ENCODE measurements at places on chromosomes 11 and 22.

- peak; percentile 18 for DNase-seq
These were observed 496.6 kb downstream of the TBC1D22A start for GRCh38 chr22:47259049-47259448.

DNA sequence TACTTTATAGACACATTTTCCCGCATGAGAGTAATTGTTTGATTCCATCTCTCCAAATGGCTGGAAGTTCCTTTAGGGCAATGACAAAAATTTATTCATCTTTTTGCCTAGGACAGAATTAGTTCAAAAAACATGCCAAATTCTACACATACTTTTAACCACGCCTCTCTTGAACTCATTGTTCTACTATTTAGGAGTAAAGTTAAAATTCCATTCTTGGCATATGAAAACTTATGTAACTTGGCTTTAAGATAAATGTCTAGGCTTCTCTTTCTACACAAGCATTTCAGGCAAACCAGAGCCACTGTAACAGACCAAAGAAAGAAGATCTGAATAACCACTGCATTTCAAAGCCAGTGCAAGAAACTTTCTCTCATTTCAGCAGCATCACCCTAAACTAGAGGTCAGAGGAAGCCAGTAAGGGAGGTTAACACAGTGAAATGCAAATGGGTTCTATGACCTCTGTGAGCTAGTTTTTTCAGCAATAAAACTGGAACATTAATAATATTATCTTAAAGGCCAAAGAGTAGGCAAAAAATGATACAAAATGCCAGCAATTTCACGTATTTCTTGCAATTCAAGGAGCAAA, 73.0 kb downstream of the RSF1 start:
- no peak for DNase-seq

DNA sequence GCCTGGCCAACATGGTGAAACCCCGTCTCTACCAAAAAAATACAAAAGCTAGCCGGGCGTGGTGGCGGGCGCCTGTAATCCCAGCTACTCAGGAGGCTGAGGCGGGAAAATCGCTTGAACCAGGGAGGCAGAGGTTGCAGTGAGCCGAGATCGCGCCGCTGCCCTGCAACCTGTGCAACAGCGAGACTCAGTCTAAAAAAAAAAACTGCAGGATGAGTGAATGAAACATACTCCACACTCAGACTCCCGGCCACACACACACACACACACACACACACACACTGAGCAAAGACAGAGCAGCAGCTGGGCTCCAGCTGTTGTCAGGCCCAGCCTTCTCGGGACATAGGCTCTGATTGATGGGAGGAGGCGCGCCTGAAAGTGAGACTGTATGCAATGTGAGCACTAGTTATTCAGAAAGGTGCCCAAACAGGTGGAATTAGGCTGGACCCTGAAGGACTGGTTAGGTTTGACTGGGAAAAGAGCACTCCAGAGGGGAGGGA, 1.5 kb upstream of the PLEKHA7 start:
- no peak for DNase-seq

- DNase-seq = peak; percentile 87
These were observed at the start of gene PKNOX2 for GRCh38 chr11:125164422-125165110. PKNOX2 (plus strand) TSS chr11:125164751; CDS start chr11:125351306, 186,555 bp downstream.

- peak; percentile 88 for DNase-seq
These were observed 8.1 kb downstream of the SCARF2 start for GRCh38 chr22:20429254-20430100.

- DNase-seq = no peak
These were observed 925.3 kb downstream of the TBC1D22A start for GRCh38 chr22:47687776-47688175.

GRCh38 chr11:44112091-44112821, 16.8 kb downstream of the EXT2 start:
- DNase-seq = no peak

GRCh38 chr11:57191311-57192219, 9.8 kb downstream of the LRRC55 start:
- no peak for DNase-seq

GRCh38 chr11:116607027-116607426, 165.8 kb downstream of the BUD13 start:
- peak; percentile 7 for DNase-seq

GRCh38 chr22:45866126-45866645, 110.8 kb downstream of the WNT7B start:
- no peak for DNase-seq

- no peak for DNase-seq
These were observed 697.5 kb downstream of the CNTN5 start for GRCh38 chr11:99718291-99718690.

DNA sequence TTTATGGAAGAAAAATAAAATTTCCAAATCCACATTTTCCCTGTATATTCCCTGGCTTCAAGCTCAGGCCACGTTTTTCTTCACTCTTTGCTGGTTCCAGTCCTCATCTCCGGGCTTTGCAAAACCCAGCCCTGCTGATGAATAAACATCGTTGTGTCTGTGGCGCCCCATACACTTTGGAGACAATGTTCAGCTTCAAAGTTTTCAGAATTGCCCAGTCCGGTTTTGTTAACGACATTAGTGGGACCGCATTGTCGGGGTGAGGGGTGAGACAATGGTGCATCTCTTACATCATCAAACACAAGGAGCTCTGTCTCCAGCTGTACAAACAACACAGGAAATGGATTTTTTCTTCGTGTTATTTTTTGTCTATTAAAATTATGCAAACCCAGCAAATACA, 53.4 kb upstream of the HTATIP2 start:
- no peak for DNase-seq

DNA sequence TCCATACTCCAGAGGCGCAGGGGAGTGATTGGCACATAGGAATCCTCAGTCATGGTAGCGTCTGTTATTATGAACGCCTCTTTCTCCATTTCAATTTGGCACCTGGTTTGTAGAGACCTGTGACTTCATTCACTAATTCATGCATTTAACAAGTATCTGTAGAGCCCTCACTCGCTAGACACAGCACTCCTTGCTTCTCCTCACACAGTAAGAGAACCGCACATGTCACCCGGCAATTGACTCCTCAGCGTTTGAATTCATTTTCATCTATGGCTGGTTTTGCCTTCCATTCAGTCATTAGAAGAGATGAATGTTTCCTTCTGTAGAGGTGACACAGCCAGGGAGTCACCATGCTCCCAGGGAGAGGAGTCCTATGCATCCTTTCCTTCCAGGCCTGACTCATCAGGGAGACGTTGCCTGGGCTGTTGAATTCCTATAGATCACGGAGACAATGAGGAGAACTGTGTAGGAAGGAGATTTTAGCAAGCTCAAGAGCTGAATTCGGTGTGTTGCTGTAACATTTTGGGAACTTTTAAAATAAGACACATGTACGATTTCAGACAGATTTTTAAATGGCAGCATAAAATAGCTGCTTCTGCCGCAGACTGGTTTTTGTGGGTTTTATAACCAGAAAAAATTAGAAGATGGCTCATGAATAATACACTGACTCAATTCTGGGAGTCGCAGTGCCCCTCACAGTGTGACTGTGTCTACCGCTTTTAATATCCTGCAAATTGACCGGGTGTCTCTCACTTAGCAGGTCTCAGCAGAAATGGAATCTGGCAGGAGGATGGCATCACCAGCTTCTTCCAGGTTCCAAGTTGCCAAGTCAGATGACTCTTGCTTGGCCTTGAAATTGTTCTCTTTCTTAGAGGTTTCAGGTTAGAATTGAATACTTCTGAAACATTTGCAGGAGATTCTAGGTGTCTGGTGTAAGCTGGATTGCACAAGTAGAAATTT, 44.4 kb upstream of the CLMP start:
- DNase-seq = no peak

DNA sequence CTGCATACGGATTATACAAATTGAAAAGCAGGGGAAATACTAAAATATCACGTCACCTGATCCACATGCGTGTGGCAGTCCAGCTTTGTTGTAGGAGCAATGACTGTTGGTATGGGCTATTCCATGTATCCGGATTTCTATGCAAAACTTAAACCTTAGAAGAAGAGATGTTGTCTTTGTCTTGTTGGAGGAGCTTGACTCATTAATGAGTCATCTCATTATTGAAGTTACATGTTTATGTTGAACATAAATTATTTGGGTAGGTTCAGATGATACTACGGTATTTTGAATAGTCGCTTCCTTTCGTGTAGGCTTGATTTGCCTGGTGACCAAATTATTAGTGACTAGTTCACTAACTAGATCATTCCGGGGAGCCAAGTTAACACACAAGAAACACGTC, 806 bp upstream of the SAAL1 start:
- DNase-seq = no peak

GRCh38 chr22:43039800-43040199, 24.9 kb upstream of the PACSIN2 start:
- no peak for DNase-seq

DNA sequence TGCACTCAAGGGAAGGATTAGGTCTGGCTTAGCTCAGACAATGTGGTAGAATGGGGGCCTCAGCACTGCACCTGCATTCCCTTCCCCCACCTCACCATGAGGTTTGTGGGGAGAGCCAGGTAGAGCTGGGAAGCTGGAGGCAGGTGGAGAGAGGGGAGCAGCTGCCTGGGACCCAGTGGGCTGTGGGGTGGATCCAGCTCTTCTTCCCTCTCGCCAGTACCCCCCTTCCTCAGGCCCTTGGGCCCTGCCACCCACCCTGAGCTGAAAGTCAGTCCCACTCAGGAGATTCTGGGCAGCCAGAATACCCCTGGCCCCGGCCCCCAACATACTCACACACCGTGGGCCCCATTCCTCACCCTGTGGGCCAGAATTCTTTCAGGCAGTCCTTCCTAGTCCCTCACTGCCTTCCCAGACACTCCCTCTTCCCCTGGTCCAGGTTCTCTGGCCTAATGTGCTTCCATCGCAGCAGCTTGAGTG, 3.1 kb upstream of the POLD4 start:
- no peak for DNase-seq

GRCh38 chr22:30044369-30044768, 35.9 kb upstream of the HORMAD2 start:
- peak; percentile 40 for DNase-seq

DNA sequence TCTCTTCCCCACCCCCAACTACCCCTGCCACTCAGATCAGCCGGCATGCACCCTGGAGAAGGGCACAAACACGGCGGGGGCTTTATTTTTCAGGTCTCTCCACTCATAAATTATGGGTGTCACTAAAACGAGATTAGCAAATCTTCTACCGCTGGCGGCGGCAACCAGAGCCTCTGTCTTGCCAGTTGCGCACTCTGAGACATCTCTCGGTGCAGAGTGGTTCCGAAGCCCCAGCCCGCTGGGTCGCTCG, 125.3 kb upstream of the C11orf58 start:
- no peak for DNase-seq

DNA sequence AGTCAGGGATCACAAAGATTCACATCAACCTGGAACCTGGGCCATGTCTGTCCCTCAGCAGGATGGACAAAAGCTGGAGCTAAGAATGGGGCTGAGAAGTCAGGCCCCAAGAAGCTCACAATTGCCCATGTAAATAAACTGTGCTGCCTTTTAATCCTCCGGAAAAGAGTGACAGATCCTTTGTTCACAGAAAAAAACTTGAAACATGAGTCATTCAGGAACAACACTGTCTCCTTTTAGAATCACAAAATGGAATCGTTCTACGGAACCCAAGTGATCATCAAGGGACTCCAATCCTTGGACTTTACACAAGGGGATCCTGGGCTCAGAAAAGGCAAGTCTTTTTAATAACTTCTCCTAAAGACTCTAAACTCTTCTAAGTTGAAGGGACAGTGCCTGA, 36.1 kb downstream of the RELT start:
- no peak for DNase-seq

DNA sequence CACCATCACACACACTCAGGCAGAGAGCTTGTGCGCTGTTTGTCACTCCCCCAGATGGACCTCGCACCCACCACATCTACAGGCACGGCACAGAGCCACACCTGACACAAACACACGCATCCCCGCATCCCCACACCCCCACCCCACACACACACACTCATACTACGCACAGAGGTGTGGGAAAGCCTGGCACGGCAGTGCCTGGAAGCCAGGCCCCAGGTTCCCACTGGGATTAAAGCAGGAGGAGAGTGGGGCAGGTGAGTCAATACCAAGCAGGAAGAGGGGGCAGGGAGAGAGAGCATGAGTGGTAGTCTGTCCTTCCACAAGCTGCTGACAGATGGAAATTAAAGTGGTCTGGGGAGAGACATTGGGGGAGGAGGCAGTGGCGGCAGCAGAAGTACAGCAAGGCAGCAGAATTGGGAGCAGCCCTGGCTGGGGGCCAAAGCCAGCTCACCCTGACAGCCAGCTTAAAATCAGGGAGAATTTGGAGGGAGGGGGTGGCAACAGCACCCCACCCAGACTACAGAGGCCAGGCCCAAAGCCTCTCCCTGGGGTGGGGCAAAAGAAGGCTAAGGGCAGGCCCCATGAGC, 20.7 kb downstream of the TNKS1BP1 start:
- no peak for DNase-seq

DNA sequence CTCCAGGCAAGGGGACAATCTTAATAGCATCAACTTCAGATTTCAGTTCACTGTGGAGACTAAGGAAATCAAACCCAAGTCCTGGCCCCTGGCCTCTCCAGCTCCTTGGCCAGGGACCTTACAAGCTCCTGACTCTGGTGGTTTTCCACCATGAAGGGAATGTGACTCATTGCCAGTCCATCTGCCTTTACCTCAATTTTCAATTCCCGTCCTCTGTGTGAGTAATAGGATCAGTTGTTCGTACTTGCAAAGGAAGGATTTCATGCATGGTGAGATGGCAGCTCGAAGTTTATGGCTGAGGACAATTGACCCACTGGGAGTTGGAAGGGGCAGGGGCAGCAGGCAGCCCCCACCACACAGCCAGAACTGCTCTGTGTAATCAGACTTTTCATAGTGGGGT, 42.5 kb downstream of the INSC start:
- DNase-seq = no peak

GRCh38 chr11:27216270-27217149, 146.5 kb downstream of the CCDC34 start:
- DNase-seq = no peak

Measured in activated CD8-positive, alpha-beta memory T cell treated with anti-CD3 and anti-CD28 coated beads, Interleukin-2, amount 50 U/mL, for 48 hours (primary cell).